Naive thymus-derived CD4-positive, alpha-beta T cell (primary cell): ENCODE measurements at places on chromosomes 12 and 14. TPM values are rescaled to one million over a fixed set of nuclear protein-coding genes. Genes with fewer than 3 reads are reported as not detected.

The FLVCR2 gene
- total RNA-seq: 5.0 TPM

The ASCL1 gene
- total RNA-seq: not detected

GRCh38 chr14:38038986-38039385 lies 168.7 kb upstream of the SSTR1 start:
- no peak for DNase-seq

- peak; percentile 83 for DNase-seq
Measured at GRCh38 chr12:10364815-10365622, 24.8 kb downstream of the KLRK1 start.

GRCh38 chr14:85533023-85533860 lies 3.3 kb downstream of the FLRT2 start:
- no peak for DNase-seq

- no peak for DNase-seq
Measured at GRCh38 chr14:101017806-101018560, 114.5 kb upstream of the RTL1 start.

DNA sequence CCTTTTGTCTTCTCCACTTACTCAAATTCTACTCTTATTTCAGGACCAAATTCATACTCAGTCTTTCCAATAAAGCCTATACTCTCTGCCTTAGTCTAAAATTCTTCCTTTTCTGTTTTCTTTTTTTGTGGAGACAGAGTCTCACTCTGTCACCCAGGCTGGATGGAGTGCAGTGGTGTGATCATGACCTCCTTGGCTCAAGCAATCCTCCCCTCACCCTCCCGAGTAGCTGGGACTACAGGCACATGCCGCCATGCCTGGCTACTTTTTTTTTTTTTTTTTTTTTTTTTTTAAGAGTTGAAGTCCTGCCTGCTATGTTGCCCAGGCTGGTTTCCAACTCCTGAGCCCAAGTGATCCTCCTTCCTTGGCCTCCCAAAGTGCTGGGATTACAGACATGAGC lies 11.9 kb downstream of the SRP54 start:
- DNase-seq: no peak

GRCh38 chr12:122087431-122088178 lies 9.0 kb downstream of the MLXIP start:
- DNase-seq: no peak

- DNase-seq: no peak
Measured at GRCh38 chr12:117228239-117228638, 38.0 kb upstream of the FBXO21 start.

The MANSC4 gene
- total RNA-seq: not detected

DNA sequence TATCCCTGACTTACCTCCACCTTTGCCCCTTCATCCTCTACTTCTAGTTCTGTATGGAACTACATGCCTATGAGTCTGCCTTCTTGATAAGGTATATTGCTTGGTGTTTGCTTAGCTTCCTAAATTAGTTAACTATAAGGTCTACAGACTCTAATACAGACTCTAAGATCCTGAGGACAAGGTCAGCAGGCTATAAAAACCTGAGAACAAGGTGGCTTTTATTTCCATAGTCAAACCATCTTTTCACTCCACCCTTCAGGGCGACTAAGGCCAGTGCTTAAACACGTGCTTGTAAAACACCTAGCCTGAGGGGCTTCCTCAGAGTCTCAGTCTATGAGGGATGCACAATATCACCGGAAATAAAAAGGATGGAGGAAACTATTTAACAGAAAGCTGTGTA lies 36.1 kb upstream of the COL2A1 start:
- no peak for DNase-seq

The SLC8B1 gene
- 38.9 and 40.9 TPM in 2 replicates for total RNA-seq

The OLR1 gene
- 3.1 TPM for total RNA-seq

GRCh38 chr14:57982804-57983634 lies 117.1 kb upstream of the SLC35F4 start:
- DNase-seq: no peak

GRCh38 chr12:772056-772697 lies 19.8 kb downstream of the WNK1 start:
- no peak for DNase-seq

DNA sequence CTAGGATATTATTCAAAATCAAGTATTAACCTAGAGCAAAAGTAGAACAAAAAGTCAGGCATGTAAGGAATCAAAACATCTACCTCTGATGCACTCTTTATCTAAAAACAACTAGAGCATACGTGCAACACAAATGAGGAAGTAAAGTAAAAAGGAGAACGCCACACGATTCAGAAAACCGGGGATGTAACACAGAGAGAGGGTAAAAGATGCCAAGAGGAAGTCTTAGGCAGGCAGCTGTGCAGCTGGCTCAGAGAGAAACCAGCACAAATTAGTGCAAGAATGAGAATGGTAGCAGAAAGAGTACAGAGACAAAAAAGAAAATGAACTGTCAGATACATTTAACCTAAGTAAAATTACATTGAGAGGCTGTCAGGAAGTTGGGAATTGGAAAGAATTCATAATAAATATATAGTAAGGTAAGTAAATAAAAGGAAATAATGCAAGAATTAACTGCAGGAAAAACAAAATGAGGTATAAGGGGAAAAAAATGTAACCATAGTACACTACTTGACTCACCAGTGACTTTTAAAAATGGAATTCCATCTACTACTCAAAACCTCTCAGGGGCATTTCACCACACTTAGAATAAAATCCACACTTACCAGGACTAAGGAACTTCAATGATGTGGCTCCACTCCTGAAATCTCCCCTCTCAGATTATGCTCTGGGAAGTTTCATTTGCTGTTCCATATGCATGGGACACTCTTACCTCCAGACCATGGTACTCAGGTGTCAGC lies 17.1 kb downstream of the BCAT1 start:
- no peak for DNase-seq

The WBP11 gene
- 77.9 TPM for total RNA-seq

DNA sequence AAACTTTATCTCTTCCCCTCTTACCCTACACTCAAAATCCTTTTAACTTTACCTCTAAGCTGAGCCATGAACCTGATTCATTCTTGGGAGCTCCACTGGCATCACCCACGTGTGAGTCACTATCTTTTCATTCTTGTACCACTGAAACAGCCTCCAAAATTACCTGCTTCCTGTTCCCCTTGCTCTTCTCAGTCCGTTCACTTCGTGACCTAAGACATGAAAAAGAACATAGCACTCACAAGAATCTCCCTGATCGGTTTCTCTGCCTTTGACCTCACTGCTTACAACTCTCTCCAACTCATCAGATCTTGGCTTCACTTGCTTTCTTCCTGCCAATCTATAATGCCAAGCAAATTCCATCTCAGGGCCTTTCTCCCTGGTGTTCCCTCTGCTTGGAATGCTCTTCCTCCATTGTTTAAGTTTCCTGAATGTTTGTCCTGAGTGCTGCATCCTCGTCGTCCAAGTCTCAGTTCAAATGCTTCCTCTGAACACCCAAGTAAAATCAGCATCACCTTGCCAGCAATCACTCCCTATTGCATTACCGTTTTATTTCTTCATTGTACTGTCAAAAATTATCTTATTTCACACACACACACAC lies 9.2 kb downstream of the GLIPR1 start:
- no peak for DNase-seq

GRCh38 chr14:97276573-97276972 lies 479.4 kb downstream of the VRK1 start:
- DNase-seq: no peak

The ULK1 gene
- 43.8 TPM for total RNA-seq

DNA sequence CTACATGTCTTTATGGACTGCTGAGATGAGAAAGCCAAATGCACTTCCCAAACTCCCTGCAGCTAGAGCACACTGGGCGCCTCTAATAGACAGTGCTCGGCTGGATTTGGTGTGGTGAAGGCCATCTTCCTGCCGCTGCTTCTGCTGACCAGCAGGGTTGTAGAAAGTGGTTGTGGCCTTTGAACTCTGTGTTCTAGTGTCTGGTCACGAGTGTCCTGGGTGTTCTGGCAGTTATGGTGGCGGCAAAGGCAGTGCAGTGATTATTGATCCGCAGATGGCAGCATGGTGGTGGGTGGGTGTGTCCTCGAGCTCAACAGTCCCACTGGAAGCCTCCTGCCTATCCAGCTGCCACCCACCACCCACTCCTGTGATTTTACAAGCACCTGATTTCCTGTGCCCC lies 43.4 kb downstream of the SMIM41 start:
- DNase-seq: no peak

- DNase-seq: no peak
Measured at GRCh38 chr12:115402443-115403180, 718.6 kb upstream of the TBX3 start.

DNA sequence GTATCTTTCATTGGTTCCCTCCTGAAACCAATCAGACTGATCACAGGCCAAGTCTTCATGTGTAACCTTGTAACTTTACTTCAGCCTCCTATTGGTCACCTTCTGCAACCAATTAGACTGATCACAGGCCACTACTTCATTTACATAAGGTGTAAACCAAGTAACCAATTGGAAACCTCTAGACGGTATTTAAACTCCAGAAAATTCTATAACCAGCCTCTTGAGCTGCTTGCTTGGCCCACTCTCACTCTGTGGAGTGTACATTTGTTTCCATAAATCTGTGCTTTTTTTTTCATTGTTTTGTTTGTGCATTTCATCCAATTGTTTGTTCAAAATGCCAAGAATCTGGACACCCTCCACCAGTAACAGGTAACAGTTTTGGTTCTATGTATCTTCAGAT lies 47.5 kb downstream of the EIF2S3B start:
- no peak for DNase-seq

The WIF1 gene
- total RNA-seq: not detected

The BMP4 gene
- total RNA-seq: 1.6 TPM

GRCh38 chr12:110920324-110920910 lies at the start of gene MYL2:
Gene MYL2, minus strand, starts transcription at chr12:110920579. Its CDS starts 50 bp downstream, at chr12:110920529.
- no peak for DNase-seq

The RFX4 gene
- not detected for total RNA-seq

DNA sequence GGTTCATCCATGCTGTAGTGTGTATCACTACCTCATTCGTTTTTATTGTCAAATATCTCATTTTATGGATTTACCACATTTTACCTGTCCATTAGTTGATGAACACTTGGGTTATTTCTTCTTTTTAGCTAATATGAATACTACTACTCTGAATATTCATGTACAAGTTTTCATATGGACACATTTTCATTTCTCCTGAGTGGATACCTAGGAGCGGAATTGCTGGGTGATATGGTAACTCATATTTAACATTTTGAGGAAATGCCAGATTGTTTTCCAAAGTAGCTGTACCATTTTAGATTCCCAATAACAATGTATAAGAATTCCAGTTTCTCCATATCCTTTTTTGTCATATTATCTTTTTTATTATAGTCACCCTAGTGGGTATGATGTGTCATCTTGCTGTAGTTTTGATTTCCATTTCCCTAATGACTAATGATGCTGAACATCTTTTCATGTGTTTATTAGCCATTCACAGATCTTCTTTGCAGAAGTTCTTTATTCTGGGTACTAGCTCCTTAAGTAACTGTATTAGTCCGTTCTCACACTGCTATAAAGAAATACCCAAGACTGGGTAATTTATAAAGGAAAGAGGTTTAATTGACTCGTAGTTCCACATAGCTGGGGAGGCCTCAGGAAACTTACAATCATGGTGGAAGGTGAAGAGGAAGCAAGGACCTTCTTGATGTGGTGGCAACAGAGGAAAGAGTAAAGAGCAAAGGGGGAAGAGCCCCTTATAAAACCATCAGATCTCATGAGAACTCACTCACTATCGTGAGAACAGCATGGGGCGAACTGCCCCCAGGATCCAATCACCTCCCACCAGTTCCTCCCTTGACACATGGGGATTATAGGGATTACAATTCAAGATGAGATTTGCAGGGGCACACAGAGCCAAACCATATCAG lies 11.9 kb downstream of the NRDE2 start:
- DNase-seq: no peak

DNA sequence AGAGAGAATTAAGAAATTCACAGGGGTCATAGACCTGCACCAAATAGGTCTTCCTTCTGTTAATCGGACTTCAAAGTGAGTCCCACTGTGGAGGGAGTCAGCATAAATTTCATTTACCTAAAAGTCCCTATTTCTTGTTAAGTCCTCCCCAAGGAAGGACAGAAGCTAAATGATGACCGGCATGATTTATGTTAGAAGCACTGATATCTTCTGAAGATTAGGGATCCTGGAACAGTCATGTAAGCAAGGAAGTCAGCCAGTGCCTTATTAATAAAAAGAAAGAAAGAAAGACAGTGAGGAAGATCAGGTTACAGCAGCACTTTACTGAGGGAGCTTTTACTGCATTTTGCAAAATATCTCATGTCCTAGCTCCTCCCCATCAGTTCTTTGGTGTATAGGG lies 287.5 kb downstream of the FOXG1 start:
- no peak for DNase-seq

DNA sequence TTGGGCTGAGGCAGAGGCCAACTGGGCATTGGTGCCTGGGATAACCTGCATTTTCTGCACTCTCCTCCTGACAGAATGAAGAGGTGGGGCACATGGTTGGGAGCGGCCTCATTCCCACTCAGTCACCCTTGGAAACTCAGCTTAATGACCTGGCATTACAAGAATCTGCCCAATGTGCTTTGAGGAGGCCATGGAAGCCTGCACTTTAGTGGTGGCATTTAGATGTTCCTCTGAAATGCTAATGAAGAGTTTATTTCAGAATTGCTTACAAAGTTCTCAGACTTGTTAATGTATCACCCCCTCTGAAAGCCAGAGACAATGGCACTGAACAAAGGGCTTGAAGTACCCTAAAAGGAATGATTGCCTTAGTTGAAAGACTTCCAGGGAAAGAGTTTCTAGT lies 71.4 kb upstream of the PARP11 start:
- no peak for DNase-seq

DNA sequence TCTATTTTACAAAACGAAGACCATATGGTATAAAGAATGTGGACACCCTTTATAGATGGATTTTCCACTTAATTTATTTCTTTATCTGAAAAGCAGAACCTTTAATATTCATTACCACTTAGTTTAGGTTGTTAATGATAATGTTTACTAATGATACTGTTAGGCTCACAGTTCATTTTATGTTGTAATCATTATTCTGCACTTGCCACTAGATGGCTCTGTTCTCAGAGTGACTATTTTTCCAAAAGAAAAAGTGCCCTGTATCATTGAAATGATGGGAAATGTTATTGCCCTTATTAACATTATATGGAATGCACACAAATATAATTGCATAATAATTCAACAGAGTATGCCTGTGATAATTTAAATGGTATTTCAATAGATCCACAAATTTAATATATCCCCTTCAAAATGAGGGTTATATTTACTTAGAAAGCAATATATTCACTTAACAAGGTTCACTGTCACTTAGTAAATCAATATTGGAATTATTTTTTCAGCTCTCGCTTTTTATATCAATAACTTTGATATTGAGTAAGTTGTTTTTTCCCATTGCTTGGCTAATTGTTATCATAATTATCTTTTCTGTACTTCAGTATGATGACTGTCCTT lies 95.7 kb downstream of the PDE3A start:
- peak; percentile 8 for DNase-seq

The DPPA3 gene
- not detected for total RNA-seq

- DNase-seq: no peak
Measured at GRCh38 chr14:31766315-31766892, 205.2 kb downstream of the NUBPL start.

The RD3L gene
- not detected for total RNA-seq

GRCh38 chr12:45872446-45872845 lies 117.9 kb downstream of the SCAF11 start:
- no peak for DNase-seq

GRCh38 chr14:54781961-54782750 lies 120.5 kb downstream of the GCH1 start:
- DNase-seq: no peak

- DNase-seq: peak; percentile 76
Measured at GRCh38 chr12:57754411-57755193, at the start of gene MARCHF9. Gene MARCHF9, plus strand, starts transcription at chr12:57755103. Its CDS starts 426 bp downstream, at chr12:57755529.

The TEX52 gene
- not detected for total RNA-seq

The SLC2A3 gene
- 488 TPM in 2 replicates for total RNA-seq
